ENCODE measurements at places on chromosomes 11 and 22.

GRCh38 chr11:104105155-104105554 lies 58.8 kb downstream of the PDGFD start:
- no peak for DNase-seq

- DNase-seq = no peak
Measured at GRCh38 chr22:37383341-37383740, 43.9 kb downstream of the ELFN2 start.

DNA sequence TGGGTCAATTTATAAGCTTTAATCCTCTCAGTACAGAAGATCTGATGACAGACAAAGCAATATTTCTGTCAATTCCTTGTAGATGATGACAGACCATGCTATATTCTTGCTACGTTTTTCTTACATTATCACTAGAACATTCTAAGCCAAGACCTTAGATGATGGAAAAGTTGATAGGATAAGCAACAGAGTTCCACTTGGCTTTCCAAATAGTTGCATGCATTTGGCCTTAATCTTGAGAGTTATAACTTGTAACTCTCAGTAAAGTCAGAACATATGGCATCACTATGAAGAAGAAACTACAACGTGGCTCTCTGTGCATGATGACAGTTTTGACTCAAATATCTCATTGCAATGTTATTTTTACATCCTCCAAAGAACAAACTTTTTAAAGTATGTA lies 544.3 kb upstream of the LRRC4C start:
- no peak for DNase-seq

DNA sequence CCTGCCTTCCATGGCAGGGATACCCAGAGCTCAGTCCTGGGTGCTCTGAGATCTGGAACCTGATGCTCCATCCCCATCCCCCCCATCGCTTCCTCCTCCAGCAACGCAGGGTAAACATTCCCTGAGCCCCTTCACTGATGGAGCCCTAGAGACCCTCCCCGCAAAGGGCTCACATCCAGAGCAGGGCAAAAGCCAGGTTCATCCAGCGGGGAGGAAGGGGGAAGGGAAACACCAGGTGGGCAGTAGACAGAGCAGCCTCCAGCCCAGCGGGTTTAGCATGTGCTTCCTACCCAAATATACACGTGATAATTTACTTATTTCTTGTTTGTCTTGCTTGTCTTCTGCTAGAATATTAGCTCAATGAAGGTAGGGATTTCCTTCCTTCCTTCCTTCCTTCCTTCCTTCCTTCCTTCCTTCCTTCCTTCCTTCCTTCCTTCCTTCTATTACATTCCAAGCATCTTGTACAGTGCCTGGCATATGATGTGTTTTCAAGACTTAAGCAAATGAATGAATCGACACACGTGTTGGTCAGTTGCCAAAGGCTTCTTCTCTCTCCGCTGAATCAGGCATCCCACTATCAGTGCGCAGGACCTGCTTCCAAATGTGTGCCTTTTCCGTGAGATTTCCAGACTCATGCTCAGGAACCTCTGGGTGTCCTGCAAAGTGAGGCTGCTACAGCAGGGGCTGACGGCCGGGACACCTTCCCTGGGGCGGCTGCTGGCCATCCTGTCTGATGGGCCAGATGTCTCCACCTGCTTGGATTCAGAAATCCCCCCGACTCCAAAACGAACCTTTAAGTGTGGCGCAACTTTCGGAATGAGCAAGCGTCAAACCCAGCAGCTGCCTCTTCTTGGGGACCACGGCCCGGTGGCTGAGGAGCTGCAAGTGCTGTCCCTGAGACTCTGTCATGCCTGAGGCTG lies 955.1 kb downstream of the BRD1 start:
- DNase-seq = no peak
